ENCODE measurements at places on chromosomes 1 and 21.

- DNase-seq = no peak
These were observed 42.9 kb upstream of the ZNF326 start for GRCh38 chr1:89951766-89952604.

DNA sequence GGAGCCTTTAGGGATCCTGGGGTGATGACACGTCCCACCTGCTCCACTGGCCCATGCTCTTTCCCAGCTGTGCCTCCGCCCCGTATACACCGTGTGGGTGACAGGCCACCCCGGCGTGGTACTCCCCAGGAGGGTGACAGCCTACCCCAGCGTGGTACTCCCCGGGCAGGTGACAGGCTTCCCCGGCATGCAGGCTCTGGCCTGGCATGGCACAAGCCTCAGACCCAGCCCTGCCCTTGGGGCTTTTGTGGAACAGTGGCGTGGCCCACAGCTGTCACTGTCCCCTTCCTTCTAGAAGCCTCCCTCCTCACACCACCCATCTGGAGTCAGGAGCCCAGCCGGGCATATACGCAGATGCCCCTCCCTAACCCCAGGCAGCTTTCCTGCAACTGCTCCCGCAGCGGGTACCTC is 4.7 kb upstream of the PFKL start:
- DNase-seq = no peak

GRCh38 chr21:42156690-42157605 is 62.0 kb upstream of the ABCG1 start:
- DNase-seq = no peak

DNA sequence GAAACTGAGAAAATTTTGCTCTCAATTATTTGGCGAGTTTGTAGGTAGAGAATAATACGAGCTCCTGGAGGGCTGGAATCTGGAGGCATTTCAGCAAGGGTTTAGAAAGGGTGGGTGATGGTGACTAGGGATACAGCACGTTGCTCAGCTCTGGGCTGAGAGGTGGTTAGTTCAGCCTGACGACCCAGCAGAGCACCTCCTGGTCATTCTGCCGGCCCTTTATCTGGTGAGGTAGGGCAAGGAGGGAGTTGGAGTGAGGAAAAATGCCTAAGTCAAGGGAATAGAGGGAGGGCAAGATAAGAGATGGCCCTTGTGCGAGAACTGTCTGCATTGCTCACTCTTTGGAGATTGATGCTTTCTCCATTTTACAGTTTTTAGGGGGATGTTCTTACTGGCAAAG is 19.1 kb downstream of the GALNT2 start:
- no peak for DNase-seq

DNA sequence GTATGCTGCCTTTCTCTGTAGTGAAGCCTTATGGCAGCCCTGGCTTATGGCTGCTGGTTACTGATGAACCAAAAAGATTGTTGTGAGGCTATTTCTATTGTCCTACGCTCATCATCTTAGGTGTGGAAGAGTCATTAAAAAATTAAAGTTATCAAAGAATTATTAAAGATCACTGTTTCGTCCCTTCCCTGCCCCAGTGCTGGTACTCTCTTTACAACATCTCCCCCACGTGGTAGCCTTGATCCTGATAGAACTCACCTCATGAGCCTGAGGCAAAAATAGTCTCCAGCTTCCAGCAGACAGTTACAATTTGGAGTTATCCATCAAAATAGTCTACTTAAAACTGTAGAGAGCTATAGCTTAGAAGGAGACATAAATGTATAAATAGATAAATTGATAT is 201.5 kb downstream of the S1PR1 start:
- no peak for DNase-seq

GRCh38 chr1:156643778-156644092 is 1.8 kb downstream of the BCAN start:
- no peak for DNase-seq

- DNase-seq = no peak
These were observed 569.0 kb downstream of the PTPRU start for GRCh38 chr1:29805122-29805895.

- no peak for DNase-seq
These were observed 31.7 kb downstream of the TP73 start for GRCh38 chr1:3683992-3684391.

GRCh38 chr1:153337980-153338853 is 10.4 kb downstream of the PGLYRP4 start:
- DNase-seq = no peak

DNA sequence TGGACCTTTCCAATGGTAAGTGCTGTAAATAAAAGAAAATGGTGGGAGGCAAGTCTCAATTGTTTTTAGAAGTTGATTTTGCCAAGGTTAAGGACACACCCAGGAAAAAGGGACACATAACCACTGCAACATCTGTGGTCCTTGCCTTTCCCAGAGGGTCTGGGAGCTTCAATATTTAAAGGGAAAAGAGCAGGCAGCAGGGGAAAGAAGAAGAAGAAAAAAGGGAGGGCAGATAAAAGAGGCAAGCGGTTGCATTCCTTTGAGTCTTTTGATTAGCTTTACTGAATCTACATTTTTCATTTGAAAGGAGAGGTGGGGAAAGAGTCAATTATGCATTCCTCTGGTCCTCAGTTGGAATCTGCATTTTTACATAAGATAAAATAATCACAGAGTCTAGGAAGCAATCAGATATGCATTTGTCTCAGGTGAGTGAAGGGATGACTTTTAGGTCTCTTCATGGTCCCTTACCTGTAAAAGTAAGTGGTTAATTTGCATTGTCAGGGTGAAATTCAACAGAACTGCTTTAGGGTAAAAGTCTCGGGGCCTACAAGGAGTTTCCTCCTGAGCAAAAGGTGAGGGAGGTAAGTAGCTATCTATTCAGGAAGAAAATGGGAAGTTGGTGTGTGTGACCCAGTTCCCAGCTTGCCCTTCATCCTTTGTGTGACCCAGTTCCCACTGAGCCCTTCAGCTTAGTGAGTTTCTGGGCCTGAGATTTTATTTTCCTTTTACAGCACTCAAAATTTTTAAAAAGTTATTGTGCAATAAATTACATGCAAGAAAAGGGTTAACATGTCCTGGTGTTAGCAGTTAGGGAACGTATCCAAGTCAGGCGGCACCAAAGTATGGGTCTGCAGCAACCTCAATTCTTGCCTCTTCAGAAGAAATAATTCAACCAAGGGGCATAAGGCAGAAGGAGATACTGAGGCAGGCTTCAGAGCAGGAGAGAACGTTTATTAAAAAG is 8.6 kb upstream of the CNIH3 start:
- DNase-seq = no peak

DNA sequence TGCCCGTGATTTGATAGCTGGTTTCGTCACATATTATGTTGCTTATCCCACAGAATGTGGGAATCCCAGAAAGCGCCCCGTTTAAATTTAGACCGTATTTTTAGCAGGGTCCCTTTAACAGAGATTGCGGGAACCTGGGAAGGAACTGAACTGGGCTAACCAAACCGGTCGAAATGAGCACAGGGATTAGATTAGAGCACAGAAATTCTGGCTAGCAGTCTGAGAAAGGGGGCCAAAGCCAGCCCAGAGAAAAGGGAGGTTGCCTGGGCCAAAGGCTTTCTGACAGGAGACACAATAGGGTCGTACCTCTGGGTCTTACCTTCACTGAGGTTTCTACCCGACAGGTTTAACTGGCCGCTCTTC is 327 bp downstream of the LRRC40 start:
- DNase-seq = no peak

GRCh38 chr1:115170377-115170776 is 81.1 kb upstream of the TSPAN2 start:
- DNase-seq = no peak

DNA sequence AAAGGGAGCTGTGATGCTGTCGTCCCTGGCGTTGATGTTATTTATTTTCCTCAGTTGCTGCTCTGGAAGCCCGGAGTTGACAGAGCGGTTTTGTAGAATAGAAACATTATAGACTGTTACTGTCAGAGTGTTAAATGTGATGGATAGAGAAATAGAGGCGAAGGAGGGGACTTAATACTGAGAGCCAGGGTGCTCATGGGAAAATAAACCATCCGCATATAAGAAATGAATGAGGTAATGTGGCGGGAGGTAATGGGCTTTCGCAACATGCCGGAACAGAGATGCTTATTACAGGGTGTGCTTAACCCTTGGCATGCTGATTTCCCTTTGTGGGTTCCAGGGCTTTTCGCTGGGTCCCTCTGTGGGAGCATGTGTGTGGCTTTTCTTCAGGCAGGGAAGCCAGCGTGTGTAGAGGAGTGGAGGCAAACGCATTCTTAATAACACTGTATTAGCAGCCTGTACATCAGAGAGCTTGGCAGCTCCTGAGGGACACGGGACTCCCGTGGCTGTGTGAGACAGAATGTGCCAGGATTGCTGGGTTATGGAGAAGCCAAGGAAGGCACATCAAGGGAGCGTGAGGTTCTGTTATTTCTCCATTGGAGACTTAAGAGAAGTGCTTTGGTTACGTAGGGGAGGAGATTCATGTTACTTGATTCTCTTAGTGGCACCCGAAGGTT is 141.0 kb downstream of the PBX1 start:
- no peak for DNase-seq

GRCh38 chr1:17251701-17252376 is 2.9 kb downstream of the PADI3 start:
- DNase-seq = no peak

- no peak for DNase-seq
These were observed 29.1 kb downstream of the TRPM2 start for GRCh38 chr21:44382536-44382935.

GRCh38 chr1:204359474-204360255 is at the start of gene PLEKHA6:
Gene PLEKHA6 (minus strand): TSS chr1:204359929. CDS start chr1:204273727, 86,202 bp downstream.
- DNase-seq = no peak

DNA sequence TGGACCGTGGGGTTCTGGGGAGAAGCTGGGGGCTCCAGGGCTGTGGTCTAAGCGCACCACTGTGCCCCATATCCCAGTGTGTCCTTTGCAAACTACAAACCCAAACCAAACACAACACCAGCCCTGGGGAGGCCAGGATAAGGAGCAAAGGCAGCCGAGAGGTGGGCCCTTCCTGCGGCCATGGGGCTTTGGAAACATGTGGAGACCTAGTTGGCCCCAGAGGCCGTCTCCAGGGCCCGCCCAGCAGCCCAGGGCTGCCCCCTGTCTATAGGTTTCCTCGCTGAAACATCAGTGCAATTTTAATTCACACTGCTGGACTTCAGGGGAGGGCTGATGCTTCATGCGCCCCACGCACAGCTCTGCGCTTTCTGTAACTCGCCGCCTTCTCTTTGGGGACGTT is 61.3 kb downstream of the PRDM16 start:
- DNase-seq = no peak

GRCh38 chr1:31679676-31680230 is 24.1 kb downstream of the COL16A1 start:
- no peak for DNase-seq

GRCh38 chr1:65431111-65431705 is 10.7 kb downstream of the LEPR start:
- DNase-seq = no peak

- DNase-seq = no peak
These were observed 13.0 kb downstream of the SOX13 start for GRCh38 chr1:204085876-204086275.

DNA sequence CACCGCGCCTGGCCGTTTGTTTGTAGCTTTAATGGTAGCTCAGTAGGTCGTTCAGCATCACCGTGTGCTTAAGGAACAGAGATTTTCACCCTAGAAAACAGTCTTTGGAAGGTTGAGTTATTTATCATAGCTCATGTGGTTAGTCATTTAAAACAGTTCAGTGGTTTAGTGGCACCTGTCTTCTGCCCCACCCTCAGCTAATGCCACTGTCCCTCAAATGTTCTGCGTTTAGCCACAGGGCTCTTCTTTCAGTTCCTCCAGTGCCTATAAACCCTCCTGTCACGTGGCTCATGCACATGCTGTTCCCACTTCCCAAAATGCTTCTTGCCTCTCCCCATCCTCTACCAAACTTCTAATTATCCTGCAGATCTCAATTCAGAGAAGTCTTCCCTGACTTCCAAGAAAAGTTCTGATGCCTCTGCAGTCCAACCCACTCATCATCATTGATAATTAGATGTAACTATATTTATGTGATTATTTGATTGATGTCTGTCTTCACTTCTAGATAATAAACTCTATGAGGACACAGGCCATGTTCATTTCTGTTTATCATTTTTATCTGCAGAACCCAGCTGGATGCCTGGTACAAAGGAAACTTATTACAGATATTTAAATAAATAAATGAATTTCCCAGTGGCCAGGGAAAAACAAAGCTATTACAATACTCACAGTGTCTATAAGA is 14.4 kb upstream of the DIPK1A start:
- no peak for DNase-seq

GRCh38 chr1:84539972-84540371 is 33.6 kb upstream of the GNG5 start:
- no peak for DNase-seq

DNA sequence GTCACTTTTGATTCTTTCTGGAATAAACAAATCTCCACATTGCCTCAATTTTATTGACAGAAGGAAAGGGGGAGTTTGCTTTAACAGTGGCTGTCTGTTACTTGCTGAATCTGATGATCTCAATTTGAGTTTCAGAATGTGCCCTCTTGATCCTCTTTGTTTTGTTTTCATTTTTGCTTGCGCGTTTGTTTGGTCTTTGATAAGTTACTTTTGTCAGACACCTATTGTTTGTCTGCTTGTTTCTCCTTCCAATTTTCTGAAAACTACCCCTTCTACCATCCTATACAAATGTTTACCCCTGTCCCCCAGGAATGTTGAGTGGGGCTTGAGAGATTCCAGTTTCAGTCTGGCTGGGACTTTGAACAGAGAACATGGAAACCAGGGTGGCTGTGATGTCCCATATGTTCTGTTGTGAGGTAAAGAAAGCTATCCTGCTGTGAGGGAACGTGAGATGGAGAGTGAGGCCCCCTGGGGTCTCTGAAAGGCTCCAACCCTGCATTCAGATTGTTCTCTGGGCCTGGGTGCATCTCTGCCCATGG is 11.8 kb upstream of the XCL2 start:
- no peak for DNase-seq

DNA sequence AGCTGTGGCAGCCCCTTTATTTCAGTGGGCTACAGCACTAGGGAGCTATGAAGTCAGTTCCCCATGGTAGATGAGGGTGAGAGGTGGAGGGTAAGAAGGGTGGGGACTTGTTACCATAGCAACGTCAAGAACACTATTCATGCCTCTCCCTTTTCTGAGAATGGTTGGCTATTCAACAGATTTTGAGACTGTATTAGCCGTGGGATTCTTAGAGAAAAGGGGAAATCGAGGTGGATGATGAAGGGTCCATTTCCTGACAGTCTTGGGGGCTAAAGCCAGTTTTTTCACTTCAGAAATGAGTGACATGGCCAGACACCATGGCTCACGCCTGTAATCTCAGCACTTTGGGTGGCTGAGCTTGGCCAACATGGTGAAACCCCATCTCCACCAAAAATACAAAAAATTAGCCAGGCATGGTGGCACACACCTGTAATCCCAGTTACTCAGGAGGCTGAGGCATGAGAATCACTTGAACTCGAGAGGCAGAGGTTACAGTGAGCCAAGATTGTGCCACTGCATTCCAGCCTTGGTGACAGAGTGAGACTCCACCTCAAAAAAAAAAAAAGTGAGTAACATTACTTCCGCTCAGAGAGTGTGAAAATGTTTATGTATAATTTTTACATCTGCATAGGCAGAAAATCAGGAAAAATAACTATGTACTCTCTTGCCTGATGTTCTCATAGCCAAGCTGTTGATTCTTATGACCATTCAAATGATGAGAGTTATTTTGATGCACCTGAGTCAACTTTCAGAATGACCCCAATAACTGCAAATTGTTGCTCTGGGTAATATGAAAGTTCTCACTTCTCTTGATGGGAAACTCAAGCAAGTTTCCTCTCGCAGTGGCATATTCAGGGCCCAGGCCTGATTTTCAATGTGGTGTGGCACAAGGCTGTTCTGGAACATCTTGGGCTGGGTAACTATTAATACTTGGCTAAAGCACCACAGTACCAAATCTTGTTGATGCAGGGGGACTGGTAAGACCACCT is 23.2 kb upstream of the RGSL1 start:
- DNase-seq = no peak
